ENCODE measurements at places on chromosomes 6 and 20.
A peak's percentile ranks its signal among the peaks of the same experiment; 100 is the strongest.

GRCh38 chr20:51469578-51470498 lies 72.7 kb downstream of the NFATC2 start:
- DNase-seq, result no peak

DNA sequence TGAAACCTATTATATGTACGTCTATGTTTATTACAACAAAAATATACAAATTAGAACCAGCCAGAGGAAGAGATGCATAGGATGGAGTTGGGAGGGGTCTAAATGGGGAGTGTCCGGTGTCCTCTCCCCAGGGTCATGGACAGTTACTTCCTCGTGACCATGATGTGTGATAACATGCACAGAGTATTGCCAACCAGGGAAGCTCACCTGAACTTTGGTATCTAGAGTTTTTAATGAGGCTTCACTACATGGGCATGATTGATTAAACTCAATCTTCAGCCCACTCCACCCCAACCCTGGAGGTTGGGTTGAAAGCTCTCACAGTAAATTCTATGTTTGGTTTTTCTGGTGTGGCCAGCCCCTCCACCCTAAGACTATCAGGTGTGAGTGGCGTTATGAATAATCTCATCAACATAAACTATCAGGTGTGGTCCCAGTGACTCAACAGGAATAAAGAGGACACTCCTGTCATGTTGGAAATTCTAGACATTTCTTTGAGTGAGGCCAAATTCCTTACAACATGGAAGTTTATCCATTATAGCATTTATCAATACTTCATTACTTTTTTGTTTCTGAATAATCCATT lies 36.4 kb upstream of the FKBP1A start:
- DNase-seq, result no peak

GRCh38 chr20:49704932-49705336 lies 8.7 kb downstream of the B4GALT5 start:
- peak; percentile 36 for DNase-seq

GRCh38 chr6:138958595-138958994 lies 29.5 kb downstream of the REPS1 start:
- DNase-seq, result no peak

All from GM10248 (cell line).